CD4-positive, alpha-beta T cell (primary cell): ENCODE measurements at places on chromosomes 16 and 17.

GRCh38 chr17:28500712-28501379, 5.3 kb upstream of the FOXN1 start:
- DNase-seq: no peak

DNA sequence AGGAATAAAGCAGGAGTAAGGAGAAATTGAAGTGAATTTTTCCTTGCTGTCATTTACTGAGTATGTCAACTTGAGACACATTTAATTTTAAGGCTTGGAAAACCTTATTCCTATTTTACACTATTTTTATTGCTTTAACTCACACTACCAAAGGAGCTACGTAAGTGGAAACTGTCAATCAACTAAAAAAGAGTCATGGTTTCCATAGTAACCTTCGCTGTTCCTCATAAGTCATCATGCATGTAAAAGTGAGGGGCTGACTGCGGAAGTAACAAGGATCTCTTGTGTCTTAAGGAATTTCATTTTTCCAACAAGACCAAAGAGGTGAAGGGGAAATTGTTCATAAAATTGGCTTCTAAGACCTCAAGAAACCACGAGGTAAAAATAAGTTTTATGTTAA, 516.2 kb upstream of the CA10 start:
- DNase-seq: no peak

GRCh38 chr17:8466456-8466855, 30.8 kb downstream of the NDEL1 start:
- no peak for DNase-seq

- DNase-seq: no peak
Observed at GRCh38 chr17:35731917-35732805, 722 bp downstream of the RASL10B start.

DNA sequence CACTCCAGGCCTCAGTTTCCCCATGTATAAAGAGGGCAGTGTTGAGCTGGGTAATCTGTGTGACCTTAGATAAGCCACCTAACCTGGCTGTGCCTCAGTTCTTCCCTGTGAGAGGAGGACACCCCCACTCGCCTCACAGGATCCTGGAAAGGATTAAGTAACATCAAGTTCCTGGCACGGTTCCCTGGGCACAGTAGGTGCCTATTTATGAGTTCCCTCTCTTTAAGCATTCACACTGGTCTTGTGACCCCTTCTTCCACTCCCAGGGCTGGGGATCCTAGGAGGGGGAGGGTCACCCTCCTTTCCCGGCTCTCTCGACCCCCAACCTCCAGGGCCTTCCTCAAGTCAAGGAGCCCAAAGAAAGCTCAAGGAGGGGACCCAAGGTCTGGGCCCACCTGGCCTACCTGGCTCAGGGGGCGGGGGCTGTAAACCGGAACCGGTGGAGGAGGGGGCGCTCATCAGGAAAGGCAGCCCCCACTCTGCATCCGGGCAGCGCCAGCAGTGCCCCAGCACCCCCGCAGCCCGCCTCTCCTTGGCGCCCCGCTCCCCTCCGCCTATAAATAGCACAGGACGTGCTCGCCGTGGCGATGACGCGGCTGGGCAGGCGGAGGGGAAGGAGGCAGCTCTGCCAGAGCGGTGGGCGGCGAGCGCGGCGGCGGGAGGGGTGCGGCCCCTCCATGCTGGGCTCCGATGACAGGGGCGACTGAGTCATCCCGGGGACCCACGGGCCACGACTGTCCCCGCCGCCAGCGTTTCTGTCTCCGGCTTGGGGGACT, 9.4 kb downstream of the RPL19 start:
- DNase-seq: peak; percentile 78

DNA sequence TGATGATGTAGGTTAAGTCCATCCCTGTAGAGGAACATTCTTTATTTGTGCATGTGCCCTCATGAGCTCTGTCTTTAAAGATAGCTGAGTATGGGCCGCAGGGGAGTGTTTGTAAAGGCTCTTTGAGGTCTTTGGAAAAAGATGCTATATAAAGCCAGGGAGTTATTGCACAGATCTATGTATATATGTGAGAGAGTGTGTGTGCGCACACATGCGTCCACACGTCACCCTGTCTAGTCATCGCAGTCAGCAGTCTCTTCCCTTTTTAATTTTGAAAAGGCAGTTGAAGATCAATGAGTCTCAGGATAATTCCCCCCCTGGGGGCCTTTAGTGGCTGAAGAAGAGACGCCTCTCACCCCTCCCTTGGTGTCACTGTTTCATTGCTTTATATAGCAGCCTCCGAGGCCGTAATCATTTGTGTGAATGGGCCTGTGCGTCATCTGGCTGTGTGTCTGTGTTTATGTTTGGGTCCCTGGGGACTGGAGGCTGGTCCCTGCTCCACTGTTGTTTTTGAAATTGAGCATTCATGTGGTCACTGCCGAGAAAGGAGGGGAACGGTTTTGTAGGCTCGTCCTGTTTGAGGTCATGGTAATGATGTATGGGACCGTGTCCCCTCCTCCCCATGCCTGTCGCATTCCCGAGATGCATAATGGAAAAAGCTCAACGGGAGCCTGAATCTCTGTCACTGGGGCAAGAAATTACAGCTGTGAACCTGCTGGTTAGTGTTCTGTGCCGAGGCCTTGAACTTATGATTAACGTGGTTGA, 143.9 kb downstream of the SNX29 start:
- DNase-seq: no peak

GRCh38 chr17:38545531-38546225, 60.1 kb downstream of the SRCIN1 start:
- no peak for DNase-seq

DNA sequence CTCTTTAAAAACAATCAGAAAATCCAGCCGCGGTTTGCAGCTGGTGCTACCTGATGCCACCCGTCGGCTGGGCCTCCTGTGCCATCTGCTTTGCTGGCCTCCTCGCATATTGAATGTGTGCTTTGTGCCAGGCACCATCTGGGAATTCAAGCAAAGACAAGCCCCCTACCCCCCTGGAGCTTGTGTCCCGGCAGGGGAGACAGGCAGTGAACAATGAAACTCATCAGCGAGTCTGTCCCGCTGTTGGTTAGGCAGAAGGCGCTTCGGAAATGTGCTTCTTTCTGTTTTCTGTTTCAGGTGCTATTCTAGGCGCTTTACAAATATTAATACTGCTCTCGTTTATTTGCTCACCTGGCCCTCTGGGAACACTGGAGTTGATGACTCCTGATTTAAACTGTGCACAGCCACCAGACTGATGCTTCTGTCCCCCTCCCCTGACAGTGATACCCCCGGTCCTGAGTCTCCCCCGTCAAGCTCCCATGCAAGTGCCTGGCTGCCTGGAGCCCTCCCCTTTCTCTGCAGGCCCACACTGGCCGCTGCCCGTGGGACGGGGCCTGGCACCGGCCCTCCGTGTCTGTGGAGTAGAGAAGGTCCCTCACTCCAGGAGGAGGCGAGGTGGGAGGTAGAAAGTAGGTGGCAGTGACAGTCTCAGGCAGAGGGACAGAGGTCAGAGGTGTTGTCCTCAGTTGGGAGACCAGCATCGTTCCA, 126.1 kb upstream of the PLCG2 start:
- no peak for DNase-seq

GRCh38 chr16:56945847-56946527, 14.0 kb downstream of the HERPUD1 start:
- no peak for DNase-seq
